ENCODE measurements at places on chromosomes 5 and 9. TPM values are rescaled to one million over a fixed set of nuclear protein-coding genes. Genes with fewer than 3 reads are reported as not detected.
A peak's percentile ranks its signal among the peaks of the same experiment; 100 is the strongest.

GRCh38 chr9:20112205-20112783, 323.5 kb upstream of the SLC24A2 start:
- H3K27me3 ChIP-seq = no peaks in the 10 kb centered on the region
- peaks cover 23% of the 10 kb centered on the region for H3K36me3 ChIP-seq
- H3K4me1 ChIP-seq = peaks cover 9% of the 10 kb centered on the region
- H3K4me3 ChIP-seq = no peak overlapping the region
- DNase-seq = no peak

GRCh38 chr9:112132356-112132755, 42.7 kb downstream of the SUSD1 start:
- DNase-seq = no peak
- H3K4me3 ChIP-seq = no peak overlapping the region
- no peaks in the 10 kb centered on the region for H3K27me3 ChIP-seq
- no peaks in the 10 kb centered on the region for H3K4me1 ChIP-seq
- no peak overlapping the region for H3K27ac ChIP-seq
- peaks cover 14% of the 10 kb centered on the region for H3K36me3 ChIP-seq

GRCh38 chr5:174571662-174572397, 152.6 kb upstream of the MSX2 start:
- H3K4me3 ChIP-seq = no peak overlapping the region
- no peaks in the 10 kb centered on the region for H3K27me3 ChIP-seq
- H3K4me1 ChIP-seq = no peaks in the 10 kb centered on the region
- no peak overlapping the region for H3K27ac ChIP-seq
- H3K36me3 ChIP-seq = peaks cover 3% of the 10 kb centered on the region
- no peak for DNase-seq

DNA sequence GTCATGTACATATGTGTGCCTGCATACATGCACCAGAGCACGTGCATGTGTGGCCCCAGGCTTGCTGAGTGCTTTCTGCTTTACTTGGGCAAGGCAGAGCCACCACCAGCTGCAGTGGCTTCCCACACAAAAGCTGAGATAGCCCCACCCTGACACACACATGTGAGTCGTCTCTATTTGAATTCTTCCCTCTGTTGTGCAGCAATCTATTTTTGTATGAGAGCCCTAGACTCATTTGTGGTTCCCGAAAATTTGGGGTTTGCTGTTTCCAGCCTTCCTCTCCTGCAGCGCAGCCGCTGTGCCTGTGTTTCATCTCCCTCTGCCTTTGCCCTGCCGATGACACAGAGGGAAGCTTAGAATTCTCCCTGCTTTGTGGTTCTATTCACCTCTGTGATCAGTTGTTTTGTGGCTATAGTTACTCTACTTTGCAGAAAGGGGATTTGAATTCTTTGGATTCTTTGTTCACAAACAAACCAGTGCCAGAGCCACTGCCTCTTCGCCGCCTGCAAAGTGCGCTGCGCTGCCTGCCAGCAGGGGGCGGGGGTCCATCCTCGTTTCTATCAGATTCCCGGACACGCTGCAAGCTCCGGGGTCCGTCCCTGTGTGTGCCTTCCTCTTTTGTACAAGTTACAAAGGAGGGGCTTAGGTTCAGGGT, 95.8 kb upstream of the DAP start:
- peaks cover 8% of the 10 kb centered on the region for H3K27me3 ChIP-seq
- peaks cover 9% of the 10 kb centered on the region for H3K4me1 ChIP-seq
- H3K27ac ChIP-seq = no peak overlapping the region
- H3K36me3 ChIP-seq = peaks cover 6% of the 10 kb centered on the region

DNA sequence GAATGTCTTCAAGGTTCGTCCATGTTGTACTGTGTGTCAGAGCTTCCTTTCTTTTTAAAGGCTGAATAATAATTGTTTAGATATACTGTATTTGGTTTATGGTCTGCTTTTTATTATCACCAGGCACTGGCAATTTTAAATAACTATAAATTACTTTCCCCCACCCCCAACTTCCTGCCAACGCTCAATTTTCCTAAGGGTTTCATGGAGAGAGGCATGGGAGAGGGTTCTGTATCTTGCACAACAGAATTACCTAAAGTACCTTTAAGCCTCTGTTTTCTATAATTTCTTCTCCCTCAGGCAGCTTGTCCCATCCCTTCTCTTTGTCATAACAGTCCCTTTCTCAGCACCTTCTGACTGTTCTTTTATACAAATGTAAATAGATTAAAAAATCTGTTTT, 10.4 kb downstream of the PSAT1 start:
- peaks cover 10% of the 10 kb centered on the region for H3K36me3 ChIP-seq
- no peak overlapping the region for H3K4me3 ChIP-seq
- H3K27me3 ChIP-seq = no peaks in the 10 kb centered on the region
- no peak overlapping the region for H3K27ac ChIP-seq

GRCh38 chr5:35488791-35489190, 128.9 kb upstream of the SPEF2 start:
- H3K27me3 ChIP-seq = no peaks in the 10 kb centered on the region
- H3K36me3 ChIP-seq = no peaks in the 10 kb centered on the region
- H3K27ac ChIP-seq = no peak overlapping the region
- H3K4me1 ChIP-seq = peaks cover 1% of the 10 kb centered on the region

GRCh38 chr9:68685770-68686169, 19.3 kb upstream of the PIP5K1B start:
- no peak overlapping the region for H3K27ac ChIP-seq
- no peaks in the 10 kb centered on the region for H3K4me1 ChIP-seq
- no peaks in the 10 kb centered on the region for H3K27me3 ChIP-seq
- no peak overlapping the region for H3K4me3 ChIP-seq
- no peaks in the 10 kb centered on the region for H3K36me3 ChIP-seq

- H3K36me3 ChIP-seq = no peaks in the 10 kb centered on the region
- no peak overlapping the region for H3K27ac ChIP-seq
- DNase-seq = no peak
- H3K4me3 ChIP-seq = no peak overlapping the region
- no peaks in the 10 kb centered on the region for H3K4me1 ChIP-seq
- H3K27me3 ChIP-seq = no peaks in the 10 kb centered on the region
Measured at GRCh38 chr5:3701694-3702093, 106.1 kb downstream of the IRX1 start.

GRCh38 chr9:71664566-71664965, 103.7 kb downstream of the CEMIP2 start:
- no peak overlapping the region for H3K4me3 ChIP-seq
- DNase-seq = no peak
- H3K27ac ChIP-seq = no peak overlapping the region
- peaks cover 6% of the 10 kb centered on the region for H3K36me3 ChIP-seq
- H3K27me3 ChIP-seq = no peaks in the 10 kb centered on the region
- peaks cover 8% of the 10 kb centered on the region for H3K4me1 ChIP-seq

DNA sequence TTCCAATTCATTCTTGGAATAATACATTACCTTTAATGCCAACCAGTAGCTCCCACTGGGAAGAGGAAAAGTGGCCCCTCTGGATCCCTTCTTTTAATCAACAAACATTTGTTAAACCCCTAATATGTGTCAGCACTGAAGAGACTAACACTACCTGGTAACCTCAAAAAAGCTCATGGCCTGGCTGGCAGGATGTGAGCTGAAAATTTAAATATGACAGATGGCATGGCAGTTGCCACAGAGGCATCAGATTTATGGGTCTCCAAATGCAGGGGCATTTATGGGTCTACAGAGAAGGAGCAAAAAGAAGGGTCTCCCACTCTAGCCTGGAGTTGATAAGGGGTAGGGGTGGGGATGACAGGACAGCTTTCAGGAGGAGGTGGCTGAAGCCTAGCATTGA, 12.5 kb downstream of the DNAH5 start:
- H3K36me3 ChIP-seq = peaks cover 5% of the 10 kb centered on the region
- no peaks in the 10 kb centered on the region for H3K27me3 ChIP-seq
- no peaks in the 10 kb centered on the region for H3K4me1 ChIP-seq

DNA sequence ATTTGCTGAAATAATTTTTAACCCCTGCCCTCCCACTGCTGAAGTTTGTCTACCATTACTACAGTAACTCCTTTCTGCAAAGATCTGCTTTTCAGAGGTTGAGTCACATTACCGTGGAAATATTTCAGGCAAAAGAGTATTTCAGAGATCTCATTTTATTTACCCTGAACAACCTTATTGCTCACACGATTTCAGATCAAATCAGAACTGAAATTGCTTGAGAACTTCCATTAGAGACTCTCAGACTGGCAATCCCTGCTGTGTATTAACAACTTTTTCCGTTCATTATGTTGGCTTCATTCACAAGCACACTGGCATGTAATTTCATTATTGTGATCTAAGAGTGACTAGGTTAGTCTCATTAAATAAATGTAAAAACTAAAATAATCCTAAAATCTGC, 16.1 kb downstream of the NR6A1 start:
- H3K36me3 ChIP-seq = no peaks in the 10 kb centered on the region
- H3K4me3 ChIP-seq = no peak overlapping the region
- no peak for DNase-seq
- peaks cover 2% of the 10 kb centered on the region for H3K27me3 ChIP-seq
- no peak overlapping the region for H3K27ac ChIP-seq

- no peaks in the 10 kb centered on the region for H3K36me3 ChIP-seq
- no peak for DNase-seq
- no peaks in the 10 kb centered on the region for H3K4me1 ChIP-seq
Measured at GRCh38 chr5:139822553-139823425, 27.2 kb downstream of the PSD2 start.

- H3K27me3 ChIP-seq = peaks cover 2% of the 10 kb centered on the region
- H3K4me3 ChIP-seq = no peak overlapping the region
- peaks cover 21% of the 10 kb centered on the region for H3K4me1 ChIP-seq
Measured at GRCh38 chr9:89996116-89996515, 391.3 kb downstream of the GADD45G start.

DNA sequence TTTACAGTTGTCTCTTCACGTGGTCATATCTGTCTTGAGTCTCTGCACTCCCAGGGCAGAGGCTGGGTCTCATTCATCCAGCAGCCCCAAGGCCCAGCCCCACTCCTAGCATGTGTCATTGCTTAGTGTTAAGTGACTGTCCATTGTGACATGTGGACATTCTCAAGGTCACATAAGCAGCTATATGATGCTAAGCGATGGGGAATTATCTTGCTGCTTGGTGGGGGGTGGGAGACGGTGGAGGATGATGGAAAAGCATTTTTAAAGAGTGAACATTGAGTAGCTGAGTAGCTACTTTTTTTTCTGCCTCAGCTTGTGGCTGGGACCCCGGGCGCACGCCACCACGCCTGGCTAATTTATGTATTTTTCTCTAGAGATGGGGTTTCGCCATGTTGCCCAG, at the start of gene C9orf153:
C9orf153 (minus strand) TSS at position 101 of the 400 bp plus-strand sequence. CDS start 30,054 bp downstream, outside the sequence.
- peaks cover 12% of the 10 kb centered on the region for H3K27me3 ChIP-seq
- H3K27ac ChIP-seq = peak within 1 kb of the TSS; percentile 72
- peaks cover 22% of the 10 kb centered on the region for H3K4me1 ChIP-seq

The PRUNE2 gene
- total RNA-seq = 63.8 TPM

The PCDHB12 gene
- 14.4 TPM for total RNA-seq

The DOCK8 gene
- 0.22 TPM for total RNA-seq

All from glutamatergic neuron (in vitro differentiated cells).